ENCODE measurements at places on chromosomes 2 and 18. TPM values are rescaled to one million over a fixed set of nuclear protein-coding genes. Genes with fewer than 3 reads are reported as not detected.

DNA sequence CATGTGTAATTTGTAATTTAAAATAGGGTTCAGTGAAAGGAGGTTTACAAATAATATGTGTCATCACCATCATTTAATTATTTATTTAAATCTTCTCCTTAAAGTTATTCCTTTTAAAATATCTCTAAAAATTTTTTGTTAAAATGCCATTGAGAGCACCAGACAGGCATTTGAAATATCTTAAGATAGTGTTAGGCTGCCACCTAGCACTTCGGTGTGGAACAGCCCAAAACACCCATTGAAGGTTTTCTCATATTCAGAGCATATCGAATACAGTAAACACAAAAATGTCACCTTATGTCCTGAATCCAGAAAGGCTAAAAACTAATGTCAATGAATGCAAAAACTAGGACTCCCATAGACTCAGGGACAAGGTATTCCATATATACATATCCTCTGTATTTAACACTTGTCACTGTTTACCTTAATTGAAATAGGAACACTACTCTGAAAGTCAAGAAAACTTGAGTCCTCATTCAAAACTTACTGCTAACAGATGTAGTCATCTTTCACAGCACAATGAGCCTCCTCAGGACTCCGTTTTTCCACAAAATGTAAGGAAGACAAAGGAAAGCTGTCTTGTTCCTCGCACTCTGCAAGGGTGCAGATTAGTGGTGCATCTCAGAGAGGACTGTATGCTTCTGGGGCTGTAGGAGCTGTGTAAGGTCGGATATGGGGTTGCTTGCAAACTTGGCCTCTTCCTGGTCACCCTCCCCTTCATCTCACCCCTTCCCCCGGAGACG lies 329.5 kb downstream of the PAX3 start:
- no peak overlapping the region for H3K4me3 ChIP-seq
- no peaks in the 10 kb centered on the region for H3K27me3 ChIP-seq
- no peak overlapping the region for H3K27ac ChIP-seq
- DNase-seq = peak; percentile 58

DNA sequence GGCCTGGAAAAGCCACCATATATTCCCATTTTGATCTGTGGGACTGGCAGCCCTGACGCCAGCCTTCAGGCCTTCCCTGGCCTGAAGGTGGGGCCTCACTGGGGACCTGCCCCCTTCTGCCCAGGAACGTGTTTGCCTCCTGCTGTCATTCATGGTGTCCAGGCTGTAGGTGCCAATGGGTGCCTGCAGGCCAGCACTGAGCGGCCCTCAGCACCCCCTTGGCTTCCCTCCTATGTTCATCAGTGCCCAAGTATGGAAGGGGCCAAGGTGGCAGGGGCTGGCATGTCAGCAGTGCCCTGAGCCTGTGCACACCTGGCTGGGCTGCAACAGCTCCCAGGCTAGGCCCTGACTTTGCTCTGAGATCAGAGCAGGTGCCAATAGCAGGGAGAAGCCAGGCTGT lies 800.3 kb upstream of the RAB6C start:
- H3K36me3 ChIP-seq = no peaks in the 10 kb centered on the region

- DNase-seq = no peak
- no peak overlapping the region for H3K27ac ChIP-seq
- H3K4me1 ChIP-seq = no peaks in the 10 kb centered on the region
- H3K36me3 ChIP-seq = no peaks in the 10 kb centered on the region
- H3K4me3 ChIP-seq = no peak overlapping the region
Measured at GRCh38 chr18:7608174-7608550, 41.0 kb downstream of the PTPRM start.

- H3K27ac ChIP-seq = peak overlapping the region; percentile 91
- H3K27me3 ChIP-seq = peaks cover 21% of the 10 kb centered on the region
- DNase-seq = peak; percentile 96
- peak overlapping the region; percentile 99 for H3K4me3 ChIP-seq
- peaks cover 45% of the 10 kb centered on the region for H3K4me1 ChIP-seq
Measured at GRCh38 chr2:111121828-111122630, 1.3 kb downstream of the BCL2L11 start.

DNA sequence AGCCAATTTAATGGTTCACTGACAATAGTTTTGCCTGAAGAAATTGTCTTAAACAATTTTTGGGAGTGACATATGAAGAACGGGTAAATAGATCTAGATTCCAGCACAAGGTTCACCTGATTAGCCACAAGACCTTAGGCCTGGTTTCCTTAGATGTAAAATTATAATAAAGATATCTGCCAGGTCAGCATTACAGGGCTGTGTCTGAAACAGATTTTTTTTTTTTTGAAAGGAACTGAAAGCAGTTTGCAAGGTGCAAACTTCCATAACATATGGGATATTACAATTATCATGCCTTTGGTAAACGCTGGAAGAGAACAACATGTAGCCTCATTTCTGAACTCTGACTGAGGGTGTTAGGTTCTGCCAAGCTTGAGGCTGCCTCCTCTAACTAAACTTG lies 599.4 kb downstream of the ERBB4 start:
- DNase-seq = no peak
- H3K4me3 ChIP-seq = no peak overlapping the region
- no peaks in the 10 kb centered on the region for H3K27me3 ChIP-seq
- H3K4me1 ChIP-seq = no peaks in the 10 kb centered on the region
- H3K36me3 ChIP-seq = no peaks in the 10 kb centered on the region

DNA sequence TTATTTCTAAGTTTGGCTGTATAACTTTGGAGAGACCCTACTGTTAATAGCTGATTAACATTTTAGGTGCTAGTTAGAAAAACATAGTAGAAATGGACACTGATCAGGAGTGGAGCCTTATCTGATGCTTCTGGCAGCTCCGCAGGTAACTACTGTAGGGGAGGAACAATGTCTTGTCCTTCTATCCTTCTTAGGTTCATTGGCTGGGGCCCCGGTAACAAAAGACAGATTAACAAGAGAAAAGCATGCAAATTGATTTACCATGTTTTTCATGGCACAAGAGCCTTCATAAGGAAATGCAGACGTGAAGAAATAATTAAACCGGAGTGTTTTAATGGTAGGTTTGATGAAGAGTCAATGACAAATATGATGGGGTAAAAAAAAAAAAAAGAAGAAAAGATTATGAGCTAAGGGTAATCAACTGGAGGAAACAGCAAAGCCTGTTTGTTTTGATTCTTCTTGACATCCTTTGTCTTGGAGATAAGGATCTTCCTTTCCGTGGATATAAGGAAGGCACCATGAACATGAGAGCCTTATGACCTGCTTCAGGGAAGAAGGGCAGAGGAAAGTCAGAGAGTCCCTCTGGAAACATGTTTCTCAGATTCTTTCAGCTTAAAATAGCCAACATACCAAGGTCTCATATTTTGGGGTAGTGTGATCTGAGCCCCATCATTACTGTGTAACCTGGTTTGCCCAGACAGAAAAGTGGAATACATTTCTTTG lies 62.4 kb upstream of the GCFC2 start:
- no peaks in the 10 kb centered on the region for H3K4me1 ChIP-seq
- no peaks in the 10 kb centered on the region for H3K27me3 ChIP-seq
- no peak overlapping the region for H3K4me3 ChIP-seq
- no peak for DNase-seq
- no peak overlapping the region for H3K27ac ChIP-seq

DNA sequence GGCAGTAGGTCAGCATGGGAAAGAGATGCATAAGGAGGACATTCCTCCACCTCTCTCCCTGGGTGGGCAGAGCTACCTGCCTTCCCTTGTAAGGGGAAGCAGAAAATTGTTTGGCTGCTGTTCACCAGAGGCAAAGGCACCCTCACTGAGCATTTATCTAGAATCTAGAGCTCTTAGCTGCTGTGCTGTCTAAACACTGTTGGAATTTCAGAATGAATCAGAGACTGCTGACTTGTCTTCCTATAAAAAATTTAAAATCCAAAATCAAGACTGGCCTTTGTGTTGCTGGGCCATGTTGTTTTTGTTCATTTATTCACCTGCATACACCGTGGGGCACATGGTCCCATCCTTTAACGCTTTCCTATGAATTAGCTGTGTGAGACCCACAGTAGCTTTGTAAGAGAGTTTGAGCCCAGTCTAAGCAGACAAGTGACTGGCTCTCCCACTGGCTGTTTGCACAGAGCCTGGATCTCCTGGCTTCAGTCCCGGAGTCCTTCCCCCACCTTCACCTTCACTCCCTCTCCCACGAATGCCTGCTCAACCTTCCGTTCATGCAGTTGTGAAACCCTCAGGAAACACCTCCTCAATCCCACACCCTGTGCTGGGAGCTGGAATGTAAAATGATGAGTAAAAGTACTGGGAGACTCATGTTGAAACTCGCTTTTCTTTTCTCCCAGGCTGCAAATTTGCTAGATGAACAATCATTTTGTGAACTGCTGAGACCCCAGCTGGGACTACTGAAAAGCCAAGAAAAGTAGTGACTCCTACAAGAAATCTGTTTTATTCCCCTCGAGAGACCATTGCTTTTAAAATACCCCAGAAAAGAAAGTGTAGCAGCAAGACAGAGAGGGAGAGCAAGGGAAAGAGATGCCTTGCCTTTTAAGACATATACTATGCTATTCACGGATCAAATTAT lies 76.2 kb downstream of the FAM168B start:
- H3K4me1 ChIP-seq = peaks cover 4% of the 10 kb centered on the region
- peak; percentile 49 for DNase-seq
- no peaks in the 10 kb centered on the region for H3K27me3 ChIP-seq

- no peaks in the 10 kb centered on the region for H3K36me3 ChIP-seq
- no peaks in the 10 kb centered on the region for H3K27me3 ChIP-seq
- DNase-seq = no peak
- no peak overlapping the region for H3K27ac ChIP-seq
- no peak overlapping the region for H3K4me3 ChIP-seq
Measured at GRCh38 chr2:219225350-219225749, 4.1 kb downstream of the ATG9A start.

- no peak for DNase-seq
- no peaks in the 10 kb centered on the region for H3K27me3 ChIP-seq
- H3K4me3 ChIP-seq = no peak overlapping the region
- H3K27ac ChIP-seq = no peak overlapping the region
Measured at GRCh38 chr2:168392024-168392423, 64.0 kb upstream of the CERS6 start.

DNA sequence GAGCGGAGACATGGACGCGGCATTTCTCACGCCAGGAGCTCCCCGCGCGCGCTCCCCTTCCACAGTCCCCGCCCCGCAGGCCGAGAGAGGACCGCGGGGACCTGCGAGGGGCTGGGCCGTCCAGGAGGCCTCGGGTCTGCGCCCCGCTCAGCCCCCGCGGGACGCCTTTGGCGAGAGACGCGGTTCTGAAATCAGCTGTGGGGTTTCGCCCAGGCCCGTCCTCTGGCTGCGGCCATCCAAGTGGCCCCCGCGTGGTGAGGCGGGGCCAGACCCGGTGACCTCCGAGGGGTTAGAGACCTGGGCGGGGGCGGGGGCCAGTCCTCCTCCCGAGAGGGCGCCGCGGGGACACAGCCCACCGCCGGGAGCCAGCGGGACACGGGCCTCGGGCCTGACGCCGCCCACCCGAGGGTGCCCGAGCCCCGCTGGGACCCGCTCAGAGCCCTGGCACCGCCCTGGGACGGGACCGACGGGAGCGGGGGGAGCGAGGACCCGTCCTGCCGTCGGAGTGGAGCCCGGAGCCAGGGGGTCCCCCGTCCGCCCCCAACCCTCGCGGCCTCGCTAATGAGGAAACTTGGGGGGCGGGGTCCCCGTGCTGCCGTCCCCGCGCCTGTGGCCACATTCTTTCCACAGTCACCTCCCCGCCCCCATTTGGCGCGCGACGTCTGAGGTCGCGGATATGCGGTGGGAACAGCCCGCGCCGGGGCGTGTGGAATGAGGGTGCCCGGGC lies 6.1 kb upstream of the SALL3 start:
- no peak overlapping the region for H3K27ac ChIP-seq
- H3K27me3 ChIP-seq = peaks cover 95% of the 10 kb centered on the region

DNA sequence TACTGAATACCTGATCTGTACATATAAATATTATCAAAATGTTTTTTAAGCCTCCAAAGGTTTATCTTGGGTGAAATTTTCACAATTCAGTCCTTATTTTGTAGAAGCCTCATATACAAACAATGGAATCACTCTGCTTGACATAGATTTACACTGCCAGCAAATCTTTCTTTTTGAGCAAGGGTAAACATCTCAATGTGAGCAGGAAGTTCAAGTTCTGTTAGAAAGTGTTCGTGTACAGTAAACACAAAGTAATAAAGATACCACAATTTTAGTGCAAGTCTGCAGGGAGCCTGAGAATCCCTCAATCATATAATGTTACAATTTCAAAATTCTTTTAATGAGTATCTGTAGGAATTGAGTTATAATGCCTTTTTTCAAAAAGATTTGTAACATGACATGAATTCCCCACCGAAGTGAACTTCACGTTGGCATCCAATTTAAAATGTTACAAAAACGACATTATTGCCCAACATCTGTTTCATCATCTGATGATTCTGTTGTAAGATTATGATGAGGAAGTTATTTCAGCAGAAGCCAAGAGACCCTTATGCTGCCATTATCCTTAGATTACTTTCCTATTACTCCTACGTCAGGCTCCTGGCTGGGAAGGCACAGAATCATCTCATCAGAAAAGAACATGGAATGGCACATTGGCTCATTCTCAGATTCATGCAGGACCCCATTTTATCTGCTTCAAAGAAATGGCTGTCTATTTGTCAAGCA lies 283.9 kb upstream of the ACVR2A start:
- no peak for DNase-seq
- no peaks in the 10 kb centered on the region for H3K27me3 ChIP-seq
- no peaks in the 10 kb centered on the region for H3K36me3 ChIP-seq
- H3K4me1 ChIP-seq = no peaks in the 10 kb centered on the region
- no peak overlapping the region for H3K27ac ChIP-seq

- H3K36me3 ChIP-seq = no peaks in the 10 kb centered on the region
- peaks cover 13% of the 10 kb centered on the region for H3K27me3 ChIP-seq
- peak overlapping the region; percentile 70 for H3K27ac ChIP-seq
Measured at GRCh38 chr2:14634489-14635390, 2.2 kb downstream of the LRATD1 start.

GRCh38 chr18:75422341-75422910 lies 5.1 kb downstream of the SMIM21 start:
- no peak for DNase-seq
- no peak overlapping the region for H3K4me3 ChIP-seq
- H3K36me3 ChIP-seq = no peaks in the 10 kb centered on the region
- H3K27ac ChIP-seq = no peak overlapping the region

C2orf72 gene
- 112 TPM for total RNA-seq

B4GALT6 gene
- total RNA-seq = 14.1 TPM

SKOR2 gene
- not detected for total RNA-seq

MYO3B gene
- 1.1 TPM for total RNA-seq
